ENCODE measurements at places on chromosomes 6 and 20.

- no peak for DNase-seq
Observed at GRCh38 chr6:113146878-113147277, 710.3 kb upstream of the MARCKS start.

- DNase-seq: no peak
Observed at GRCh38 chr6:40474937-40475336, 112.2 kb downstream of the LRFN2 start.

DNA sequence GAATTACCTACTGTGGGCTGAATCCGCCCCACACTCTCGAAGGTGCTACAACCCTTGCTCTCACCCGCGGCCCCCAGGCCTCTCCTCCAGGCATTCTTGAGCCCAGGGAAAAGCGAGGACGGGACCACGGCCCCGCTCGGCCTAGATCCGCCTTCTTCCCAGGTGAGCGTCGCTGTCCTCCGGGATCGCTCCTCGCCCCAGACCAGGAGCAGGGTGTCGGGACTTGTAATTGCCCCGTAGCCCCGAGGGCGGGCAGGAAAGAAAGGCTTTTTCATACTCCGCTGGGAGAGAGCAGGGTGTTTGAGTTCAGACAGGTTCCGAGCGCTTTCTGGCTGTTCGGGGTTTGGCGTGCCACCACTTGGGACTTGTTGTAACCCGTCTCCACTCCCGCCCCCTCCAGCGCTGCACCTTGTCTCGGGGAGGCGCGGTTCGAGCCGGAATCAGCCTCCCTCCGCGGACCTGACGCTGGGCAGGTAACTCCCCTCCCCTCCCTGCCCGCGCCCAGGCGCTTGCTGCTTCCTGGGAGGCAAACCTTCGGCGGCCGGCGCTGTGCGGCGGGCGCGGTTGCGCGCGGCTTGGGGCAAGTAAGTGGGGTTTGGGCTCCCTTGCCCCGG lies at the start of gene FAM83B:
Gene FAM83B, plus strand, starts transcription at position 529 of the 614 bp plus-strand sequence. CDS start 23,476 bp downstream, outside the sequence.
- no peak for DNase-seq

DNA sequence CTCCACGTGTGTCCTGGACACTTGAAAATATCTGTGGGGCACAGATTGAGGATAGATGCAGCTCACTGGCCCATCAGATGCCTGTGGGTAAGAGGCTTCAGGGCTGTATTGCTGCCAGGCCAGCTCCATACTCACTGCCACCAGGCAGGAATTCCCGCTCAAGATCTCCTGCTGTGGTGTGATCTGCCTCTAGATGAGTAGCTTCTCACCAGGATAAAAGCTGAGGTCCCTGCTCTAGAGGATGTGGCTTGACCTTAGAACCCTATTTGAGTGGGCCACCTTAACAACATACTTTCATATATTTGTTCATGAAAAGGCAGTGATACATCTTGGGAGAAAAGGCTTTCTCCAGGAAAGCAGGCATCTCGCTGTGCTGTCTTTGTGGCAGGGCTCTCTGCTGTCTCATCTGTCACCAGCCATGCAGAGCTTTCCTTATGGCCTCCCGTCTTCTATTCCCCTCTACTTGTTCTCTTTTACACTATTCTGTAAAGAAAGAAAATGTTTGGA lies 165.7 kb upstream of the RNF217 start:
- no peak for DNase-seq

GRCh38 chr6:152572338-152573088 lies 64.6 kb downstream of the SYNE1 start:
- DNase-seq: no peak

- peak; percentile 73 for DNase-seq
Observed at GRCh38 chr6:108260809-108261569, at the start of gene SNX3. SNX3 (minus strand) TSS chr6:108261040; CDS start chr6:108260921, 119 bp downstream.

GRCh38 chr20:40410028-40410427 lies 279.0 kb downstream of the MAFB start:
- DNase-seq: no peak

DNA sequence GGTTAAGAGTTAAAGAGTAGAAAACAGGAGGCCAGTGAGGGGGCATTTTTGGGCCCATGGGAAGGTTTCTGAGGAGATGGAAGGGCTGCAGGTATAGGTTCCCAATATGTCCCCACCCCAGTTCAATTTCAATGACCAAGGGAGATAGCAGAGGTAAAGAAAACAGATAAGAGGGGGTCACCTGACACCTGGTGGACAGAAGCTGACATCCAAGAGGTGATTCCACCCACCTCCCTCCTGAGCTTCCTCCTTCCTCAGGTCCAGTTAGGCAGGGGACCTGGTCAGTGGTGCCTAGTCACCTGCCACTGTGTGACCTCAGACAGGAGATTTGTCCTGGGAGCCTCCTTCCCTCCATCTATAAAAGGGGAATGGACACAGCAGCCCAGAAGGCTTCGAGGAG lies 29.5 kb upstream of the MAS1L start:
- DNase-seq: no peak

GRCh38 chr6:92341201-92341600 lies 1078.2 kb downstream of the EPHA7 start:
- DNase-seq: no peak

- DNase-seq: no peak
Observed at GRCh38 chr6:134162932-134163331, 110.5 kb upstream of the SLC2A12 start.

GRCh38 chr6:161228921-161229591 lies 44.8 kb downstream of the AGPAT4 start:
- peak; percentile 43 for DNase-seq

- no peak for DNase-seq
Observed at GRCh38 chr6:141158740-141159139, 974.0 kb upstream of the GJE1 start.

DNA sequence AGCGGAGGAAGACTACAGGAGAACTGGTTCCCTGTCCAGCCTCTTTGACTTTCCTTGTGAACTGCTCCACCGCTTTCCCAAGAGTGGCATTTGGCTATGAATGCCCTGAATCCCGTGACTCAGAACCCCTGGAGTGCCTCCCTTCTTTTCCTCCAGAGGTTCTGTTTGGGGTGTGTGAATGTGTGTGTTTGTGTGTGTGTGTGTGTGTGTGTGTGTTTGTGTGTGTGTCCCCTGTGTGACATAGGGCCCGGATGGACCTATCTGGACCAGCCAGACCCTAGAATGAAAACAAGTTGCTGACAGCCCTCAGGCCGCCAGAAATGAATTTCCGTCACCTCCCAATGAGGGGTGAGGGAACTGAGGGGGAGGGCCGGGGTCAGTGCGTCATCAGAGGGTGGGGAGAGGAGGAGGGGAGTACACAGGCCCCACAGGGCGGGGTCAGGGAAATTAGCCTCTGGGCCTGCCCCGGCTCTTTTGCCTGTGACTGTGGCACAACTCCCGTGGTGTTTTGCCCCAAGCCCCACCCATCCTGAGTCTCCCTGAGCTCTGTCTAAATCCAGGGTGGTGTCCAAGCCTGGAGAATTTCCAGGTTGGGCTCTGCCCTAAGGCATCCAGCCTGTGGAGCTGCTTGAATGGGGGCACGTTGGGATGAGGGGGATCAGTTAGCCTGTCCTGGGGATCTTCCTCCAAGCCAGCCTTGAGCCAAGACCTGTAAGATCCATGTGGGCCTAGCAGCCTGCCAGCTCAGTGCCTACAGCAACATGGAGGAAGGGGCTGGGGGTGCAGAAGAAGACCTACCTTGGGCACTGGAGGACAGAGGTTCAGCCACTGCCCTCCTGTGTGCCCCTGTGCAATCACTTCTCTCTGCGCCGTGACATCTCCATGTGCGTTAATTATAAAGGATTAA lies 15.2 kb upstream of the MRPS18A start:
- peak; percentile 23 for DNase-seq

- DNase-seq: no peak
Observed at GRCh38 chr20:2131366-2131765, 29.7 kb downstream of the STK35 start.

- no peak for DNase-seq
Observed at GRCh38 chr6:31821301-31822035, 6.1 kb upstream of the HSPA1B start.

- no peak for DNase-seq
Observed at GRCh38 chr6:24401458-24401857, 1.3 kb upstream of the MRS2 start.

DNA sequence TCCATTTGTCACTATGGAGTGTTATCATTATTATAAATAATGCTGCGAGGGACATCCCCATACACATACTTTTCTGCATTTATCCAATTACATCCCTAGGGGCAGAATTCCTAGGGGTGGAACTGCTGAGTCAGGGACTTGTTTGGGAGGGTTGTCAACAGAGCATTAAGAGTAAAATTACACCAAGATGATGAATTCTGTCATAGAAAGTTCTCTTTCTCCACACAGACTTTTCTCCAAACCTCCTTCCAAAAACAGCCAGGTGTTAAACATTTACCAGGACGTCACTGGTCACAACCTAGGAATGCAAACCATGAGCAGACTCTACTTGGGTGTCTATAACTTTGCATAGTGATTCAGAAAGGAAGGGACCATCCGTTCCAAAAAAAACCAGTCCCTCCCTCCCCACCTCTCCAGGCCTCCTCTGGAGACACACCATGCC lies 95.5 kb downstream of the PRND start:
- DNase-seq: no peak

DNA sequence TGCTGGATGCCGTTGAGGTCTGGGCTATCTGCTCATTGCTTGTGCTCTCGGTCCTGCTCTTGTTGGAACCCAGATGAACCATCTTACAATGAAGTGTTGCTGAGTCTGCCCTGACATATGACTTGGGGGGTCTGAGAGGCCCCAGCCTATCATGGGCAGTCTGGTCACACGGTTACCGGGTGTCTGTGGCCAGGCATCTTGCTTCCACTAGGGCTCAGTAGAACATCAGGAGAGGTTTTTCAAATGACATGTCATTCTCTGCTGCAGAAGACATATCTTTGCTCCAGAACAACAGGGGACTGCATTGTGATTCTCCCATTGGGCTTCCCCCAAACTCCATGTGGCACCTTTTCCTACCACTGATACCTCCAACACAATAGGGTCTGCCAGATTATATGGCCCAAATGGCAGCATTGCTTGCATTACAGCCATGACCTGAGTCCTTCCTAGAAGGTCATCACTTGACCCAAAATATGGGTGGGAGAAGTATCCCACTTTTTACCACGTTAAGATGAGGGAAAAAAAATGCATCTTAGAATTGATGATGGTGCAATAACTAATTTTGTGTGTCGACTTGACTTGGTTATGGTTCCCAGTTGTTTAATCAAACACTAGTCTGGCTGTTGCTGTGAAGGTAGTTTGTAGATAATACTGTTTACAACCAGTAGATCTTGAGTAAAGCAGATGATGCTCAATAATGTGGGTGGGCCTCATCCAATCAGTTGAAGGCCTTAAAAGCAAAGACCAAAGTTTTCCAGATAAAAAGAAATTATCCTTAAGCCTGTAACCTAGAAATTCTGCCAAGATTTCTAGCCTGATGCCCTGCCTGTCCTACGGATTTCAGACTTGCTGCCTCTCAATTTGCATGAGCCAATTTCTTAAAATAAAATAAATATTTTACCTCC lies 241.0 kb downstream of the QKI start:
- DNase-seq: no peak

DNA sequence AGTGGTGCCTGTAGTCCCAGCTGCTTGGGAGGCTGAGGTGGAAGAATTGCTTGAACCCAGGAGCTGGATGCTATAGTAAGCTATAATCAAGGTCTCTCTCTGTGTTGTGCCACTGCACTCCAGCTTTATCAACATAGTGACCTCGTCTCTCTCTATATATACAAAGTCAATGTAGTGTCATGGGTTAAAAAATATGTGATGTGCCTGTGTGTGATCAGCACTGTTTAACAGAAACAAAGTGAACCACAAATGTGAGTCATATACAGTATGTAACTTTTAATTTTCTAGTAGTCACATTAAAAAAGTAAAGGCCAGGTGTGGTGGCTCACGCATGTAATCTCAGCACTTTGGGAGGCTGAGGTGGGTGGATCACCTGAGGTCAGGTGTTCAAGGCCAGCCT lies 85.3 kb upstream of the RNF24 start:
- DNase-seq: no peak

DNA sequence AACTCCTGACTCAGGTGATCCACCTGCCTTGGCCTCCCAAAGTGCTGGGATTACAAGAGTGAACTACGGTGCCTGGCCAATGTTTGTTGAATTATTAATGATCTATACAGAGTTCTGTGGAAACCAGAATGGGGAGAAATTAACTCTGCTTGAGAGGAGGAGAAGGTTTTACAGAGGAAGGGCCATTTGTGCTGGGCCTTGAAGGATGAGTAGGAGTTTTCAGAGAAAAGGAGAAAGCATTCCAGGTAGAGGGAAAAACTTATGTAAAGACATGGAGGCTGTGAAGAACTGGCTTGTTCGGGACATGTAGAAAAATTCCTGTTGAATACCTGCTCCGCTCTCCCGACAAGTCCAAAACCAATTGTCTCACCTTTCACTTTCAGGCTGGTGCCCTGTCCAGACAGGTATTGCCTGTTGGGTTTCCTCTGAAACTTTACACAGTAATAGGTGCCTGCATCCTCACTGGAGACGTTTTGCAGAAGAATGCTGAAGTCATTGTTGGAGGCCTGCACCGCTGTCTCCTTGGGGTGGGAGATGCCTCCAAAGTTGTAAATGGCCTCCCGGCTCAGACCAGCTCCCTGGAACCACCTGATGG lies 11.3 kb upstream of the NSFL1C start:
- no peak for DNase-seq

- DNase-seq: peak; percentile 2
Observed at GRCh38 chr6:135675862-135676261, 175.6 kb upstream of the PDE7B start.

GRCh38 chr20:63570281-63571086 lies 3.6 kb downstream of the HELZ2 start:
- no peak for DNase-seq

DNA sequence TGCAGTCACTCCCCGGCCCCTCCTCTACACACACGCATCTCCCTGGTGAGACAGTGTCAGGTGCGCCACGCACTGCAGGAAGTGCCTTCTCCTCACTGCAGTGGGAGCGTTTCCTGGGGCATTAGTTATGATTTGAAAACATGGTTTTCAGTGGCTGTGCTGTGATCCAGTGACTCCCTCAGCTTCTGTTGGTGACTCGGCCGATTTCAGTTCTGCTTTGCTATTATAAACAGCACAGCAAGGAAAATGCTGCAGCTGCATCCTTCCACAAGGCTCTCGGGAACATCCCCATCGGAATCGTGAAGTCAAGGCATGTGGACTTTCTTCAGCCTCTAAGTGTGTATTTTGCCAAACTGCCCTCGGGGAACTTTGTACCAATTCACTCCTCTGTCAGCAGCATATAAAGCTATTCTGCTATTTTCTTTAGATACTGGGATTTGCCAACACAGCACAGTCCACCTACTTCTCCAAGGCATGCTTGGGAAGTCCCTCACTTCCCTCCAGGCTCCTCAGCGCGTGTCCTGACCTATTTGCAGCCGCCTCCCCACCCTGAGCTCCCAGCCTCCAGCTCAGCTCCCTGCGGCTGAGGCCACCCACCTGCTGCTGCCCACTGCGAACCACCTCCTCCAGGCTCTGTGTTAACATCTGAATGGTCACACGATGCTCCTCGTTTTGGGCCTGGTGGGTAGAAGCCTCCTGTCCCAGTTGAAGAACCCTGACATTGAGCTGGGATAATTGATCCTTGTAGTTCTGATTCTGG lies 54.5 kb downstream of the GINS1 start:
- no peak for DNase-seq

DNA sequence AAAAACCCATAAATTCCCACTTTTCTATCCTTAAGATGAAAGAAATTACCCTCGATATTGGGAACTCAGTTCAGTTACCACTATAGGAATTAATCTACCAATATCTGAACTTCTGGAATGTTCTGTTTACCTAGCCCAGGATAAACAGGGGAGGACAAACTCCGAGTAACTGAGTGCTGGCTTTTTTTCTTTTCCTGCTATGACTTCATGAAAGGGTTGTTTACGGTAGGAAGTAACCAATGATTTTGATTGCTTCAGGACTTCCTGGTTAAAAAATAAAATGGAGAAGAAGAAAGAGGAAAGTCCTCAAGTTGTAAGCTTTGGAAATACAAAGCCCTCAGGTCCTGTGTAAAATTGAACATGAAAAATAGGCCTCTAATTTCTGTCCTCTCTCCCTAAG lies 167.7 kb downstream of the ZNF217 start:
- no peak for DNase-seq
